Kasumi-1 (cell line): ENCODE measurements at places on chromosomes 11 and 22.

DNA sequence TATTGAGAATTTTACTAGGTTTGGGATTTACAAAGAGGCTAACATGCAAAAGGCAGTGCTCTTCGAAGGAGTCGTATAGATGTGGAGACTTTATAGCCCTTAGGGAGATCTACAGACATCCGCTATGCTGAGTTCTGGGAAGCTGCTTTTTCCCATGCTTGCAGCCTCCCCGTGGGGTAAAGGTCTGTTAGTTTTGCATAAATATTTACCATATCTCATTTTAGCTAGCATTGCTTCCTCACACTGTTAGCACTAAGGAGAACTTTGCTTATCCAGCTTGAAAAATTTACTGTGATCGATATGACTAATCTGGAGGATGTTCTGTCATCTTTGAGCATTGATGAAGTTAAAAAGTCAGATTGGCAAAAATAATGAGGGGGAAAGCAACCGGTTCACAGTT, 18.6 kb downstream of the ARHGEF12 start:
- no peak for DNase-seq

- DNase-seq = no peak
These were observed 130.2 kb upstream of the SESN3 start for GRCh38 chr11:95361180-95361579.

GRCh38 chr11:103862094-103862801, 174.2 kb upstream of the DDI1 start:
- no peak for DNase-seq

DNA sequence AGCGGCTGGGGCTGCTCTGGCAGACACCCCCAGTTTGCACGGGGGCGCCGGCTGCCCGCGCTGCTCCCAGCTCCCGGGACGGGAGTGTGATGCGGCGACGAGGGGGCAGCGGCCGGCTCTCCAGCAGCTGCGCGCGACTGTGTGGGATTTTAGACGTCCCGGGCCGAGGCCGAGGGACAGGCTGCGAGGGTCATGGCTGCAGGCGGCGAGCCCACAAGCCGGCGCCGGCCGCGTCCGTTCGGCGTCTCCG, 159 bp downstream of the FZD4 start:
- DNase-seq = no peak

GRCh38 chr22:20650294-20651207, 123.4 kb upstream of the SERPIND1 start:
- DNase-seq = no peak

GRCh38 chr11:86087256-86087655, 18.4 kb upstream of the PICALM start:
- no peak for DNase-seq

GRCh38 chr11:123653827-123654565, 428 bp downstream of the SCN3B start:
- DNase-seq = no peak

DNA sequence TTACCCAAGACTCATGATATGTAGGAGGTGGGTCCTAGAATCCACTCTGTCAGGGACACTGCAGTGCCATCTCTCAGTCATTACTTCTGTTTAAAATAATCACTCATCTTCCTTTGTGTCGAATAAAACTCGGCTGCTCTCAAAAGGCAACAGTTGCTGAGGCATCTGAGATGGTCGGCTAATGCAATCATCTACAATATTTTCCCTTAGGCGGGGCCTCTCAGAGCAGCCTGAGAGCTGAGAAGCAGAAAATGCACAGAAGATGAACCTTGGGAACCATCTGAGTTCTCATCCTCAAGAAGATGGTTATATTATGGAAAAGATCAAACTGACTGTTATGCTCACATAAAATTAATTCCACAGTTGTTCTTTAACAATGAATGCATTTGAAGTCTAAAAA, 1518.2 kb upstream of the TENM4 start:
- DNase-seq = no peak

GRCh38 chr22:31199187-31199586, 12.9 kb upstream of the LIMK2 start:
- no peak for DNase-seq

- no peak for DNase-seq
These were observed 64.8 kb upstream of the FAR1 start for GRCh38 chr11:13603661-13604060.

GRCh38 chr11:45062115-45062514, 84.3 kb upstream of the PRDM11 start:
- no peak for DNase-seq

DNA sequence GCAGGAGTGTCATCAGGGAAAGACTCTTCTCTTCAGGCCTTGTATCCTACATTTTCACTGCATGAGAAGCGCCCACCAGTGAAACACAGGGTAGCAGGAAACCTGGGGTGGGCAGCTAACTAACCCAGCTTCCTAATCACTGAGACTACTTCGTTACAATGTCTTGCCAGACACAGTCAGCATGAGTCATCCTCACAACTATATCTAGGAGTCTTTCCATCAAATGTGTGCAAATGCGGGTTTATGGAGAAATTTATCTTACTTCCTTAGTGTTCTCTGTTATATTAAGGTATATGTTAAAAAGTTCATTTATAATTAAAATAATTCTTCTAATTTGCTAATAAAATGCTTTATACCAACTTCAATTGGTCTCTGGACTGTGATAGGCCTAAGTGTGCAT, 79.9 kb upstream of the RAB1B start:
- peak; percentile 29 for DNase-seq

GRCh38 chr11:75896843-75897419, 81.9 kb downstream of the UVRAG start:
- DNase-seq = peak; percentile 80

DNA sequence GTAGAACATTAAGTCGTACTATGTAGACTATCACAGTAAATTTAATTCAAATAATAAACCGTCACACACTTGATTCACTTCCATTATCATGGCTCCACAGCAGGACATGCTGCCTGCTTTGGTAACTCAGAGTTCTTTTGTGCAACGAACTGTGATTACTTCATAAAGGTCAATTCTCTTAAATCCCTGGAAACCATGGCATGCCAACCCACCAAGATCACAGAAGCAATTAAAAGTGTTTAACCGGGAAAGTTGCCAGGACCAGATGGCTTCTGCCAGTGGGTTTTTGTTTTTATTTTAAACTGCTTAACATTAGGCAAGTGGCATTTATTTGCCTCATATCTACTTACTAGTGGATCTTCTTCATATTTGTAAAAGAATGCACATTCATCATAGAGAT, 1162.1 kb downstream of the DLG2 start:
- DNase-seq = no peak

DNA sequence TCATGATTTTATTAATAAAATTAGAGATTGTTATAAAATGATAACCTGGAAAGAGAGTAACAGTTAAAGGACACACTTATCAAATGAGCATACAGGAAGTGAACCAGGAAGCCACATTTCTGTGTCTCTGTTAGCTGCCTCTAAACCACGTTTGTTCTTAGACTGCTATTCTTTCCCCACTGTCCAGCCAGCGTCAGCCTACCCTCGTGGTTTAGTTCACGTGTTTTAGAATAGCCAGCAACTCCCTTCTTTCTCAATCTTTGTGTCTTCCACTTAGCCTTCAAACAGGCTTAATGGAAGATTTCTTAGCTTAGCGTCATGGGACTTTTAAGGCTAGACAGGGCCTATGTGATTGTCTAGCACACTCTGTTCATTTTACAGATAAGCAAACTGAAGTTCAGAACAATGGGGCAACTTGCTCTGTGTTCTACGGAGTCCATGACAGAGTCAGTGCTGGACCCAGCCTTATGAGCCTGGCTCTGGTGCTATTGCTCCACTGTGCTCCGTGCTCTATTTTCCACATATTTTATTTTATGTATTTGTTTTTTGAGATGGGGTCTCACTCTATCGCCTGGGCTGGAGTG, 27.2 kb downstream of the GRAMD1B start:
- no peak for DNase-seq

DNA sequence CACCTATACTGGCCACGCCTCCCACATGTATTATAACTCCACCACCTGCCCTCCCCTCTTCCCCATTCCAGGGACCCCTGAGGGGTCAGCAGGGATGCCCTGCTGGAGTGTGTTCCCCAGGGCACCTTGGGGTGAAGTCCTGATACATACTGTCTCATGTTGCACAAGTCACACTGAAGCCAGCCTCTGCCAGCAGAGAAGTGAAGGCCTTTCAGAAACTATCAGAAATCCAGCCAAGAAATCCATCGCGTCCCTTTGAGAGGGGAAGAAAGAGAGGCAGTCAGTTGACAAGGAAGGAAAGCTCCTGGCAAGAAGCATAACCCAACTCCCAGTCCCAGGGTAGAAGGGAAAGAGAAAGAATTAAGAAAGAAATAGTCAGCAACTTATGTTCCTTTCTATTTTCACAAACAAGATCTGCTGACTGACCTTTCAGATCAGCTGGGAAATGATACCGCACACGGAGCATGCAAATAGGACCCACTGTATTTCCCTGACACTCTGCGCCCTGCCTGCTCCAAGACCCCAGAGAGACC, 45.2 kb downstream of the SC5D start:
- DNase-seq = no peak

- no peak for DNase-seq
These were observed 23.0 kb downstream of the ZNF280B start for GRCh38 chr22:22485524-22485923.

- no peak for DNase-seq
These were observed 2.8 kb downstream of the C11orf71 start for GRCh38 chr11:114397349-114397982.

DNA sequence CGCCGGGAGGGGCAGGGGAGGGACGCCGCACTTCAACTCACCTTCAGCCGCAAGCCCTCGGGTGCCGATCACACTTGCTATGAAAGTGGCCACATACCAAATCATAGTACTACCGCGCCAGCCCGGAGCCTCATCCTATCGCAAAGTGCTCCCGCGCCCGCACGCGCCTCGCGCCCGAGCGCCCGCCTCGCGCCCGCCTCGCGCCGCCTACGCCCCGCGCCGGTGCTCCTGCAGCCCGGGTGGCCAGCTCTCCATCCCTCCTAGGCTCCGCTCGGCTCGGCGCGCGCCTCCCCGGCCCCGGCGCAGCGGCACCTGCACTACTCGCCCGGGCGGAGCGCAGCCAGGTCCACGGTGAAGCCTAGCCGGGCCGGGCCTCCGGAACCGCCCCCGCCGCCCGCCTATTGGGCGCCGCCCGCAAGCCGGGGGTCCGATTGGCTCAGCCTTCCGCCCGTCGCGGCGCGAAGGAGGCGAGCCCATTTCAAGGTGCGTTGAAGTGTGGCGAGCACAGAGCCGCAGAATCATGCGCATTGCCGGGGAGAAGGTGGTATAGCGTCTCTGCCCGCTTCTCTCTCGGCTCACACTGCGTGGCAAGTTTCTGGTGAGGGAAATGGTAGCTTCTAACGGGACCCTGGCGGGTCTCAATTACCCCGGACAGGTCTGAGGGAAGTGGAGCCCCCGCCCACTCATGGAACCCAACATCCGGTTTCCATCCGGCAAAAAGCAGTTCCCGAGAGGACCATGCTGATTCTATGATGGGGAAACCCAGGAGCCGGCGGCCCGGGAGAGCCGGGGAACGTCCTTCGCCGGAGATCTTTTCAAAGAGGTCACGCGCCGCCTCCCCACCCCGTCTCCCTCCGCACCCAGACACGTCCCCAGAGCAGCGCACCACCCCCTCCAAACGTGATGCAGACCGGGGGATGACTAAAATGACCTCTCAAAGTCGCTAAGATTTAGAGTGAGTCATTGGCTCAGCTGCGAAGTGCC, at the start of gene IGSF9B:
Gene IGSF9B, minus strand, starts transcription at position 319 of the 984 bp plus-strand sequence. Its CDS starts 214 bp downstream, at position 105.
- no peak for DNase-seq

GRCh38 chr11:10017911-10018310, 276.1 kb downstream of the SBF2 start:
- peak; percentile 23 for DNase-seq

GRCh38 chr11:7904917-7905316, 26.2 kb downstream of the OR10A6 start:
- no peak for DNase-seq

- DNase-seq = no peak
These were observed 16.9 kb upstream of the IPO7 start for GRCh38 chr11:9367551-9367950.

GRCh38 chr11:109884501-109884900, 208.7 kb upstream of the ZC3H12C start:
- DNase-seq = no peak

- DNase-seq = no peak
These were observed 577 bp upstream of the DKK3 start for GRCh38 chr11:12008790-12009616.

DNA sequence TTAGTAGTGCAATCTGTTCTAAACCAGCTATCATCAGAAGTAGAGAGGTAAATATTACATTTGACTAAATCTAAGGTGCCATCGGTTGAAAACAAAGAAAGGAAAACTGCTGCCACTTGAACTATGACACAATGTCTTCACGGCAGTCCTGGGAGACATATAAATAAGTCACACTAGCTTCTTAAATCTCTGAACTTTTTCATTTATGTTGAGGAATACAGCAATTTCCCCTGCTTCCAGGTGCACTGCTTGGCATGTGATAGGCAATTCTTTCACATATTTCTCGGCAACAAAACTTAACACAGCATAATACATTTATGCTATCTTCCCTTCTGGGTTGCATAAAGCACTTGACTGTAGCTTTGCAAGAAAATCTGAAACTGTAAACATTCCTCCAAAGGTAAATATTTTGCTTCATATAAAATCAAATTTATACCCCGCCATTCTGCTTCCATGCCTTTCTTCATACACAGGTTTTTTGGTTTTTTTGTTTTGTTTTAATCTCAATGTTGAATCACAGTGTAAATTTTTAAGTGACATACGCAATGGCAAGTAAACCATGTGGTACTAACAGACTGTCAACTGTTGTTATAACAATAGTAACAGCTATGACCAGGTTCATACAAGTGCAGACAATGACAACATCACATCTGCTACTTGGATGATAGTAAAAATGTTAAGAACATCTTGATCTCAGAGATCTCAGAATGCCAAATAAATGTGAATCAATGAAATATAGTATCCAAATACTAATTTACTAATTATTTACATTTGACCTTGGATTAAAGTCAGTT, 18.2 kb downstream of the USP28 start:
- no peak for DNase-seq

DNA sequence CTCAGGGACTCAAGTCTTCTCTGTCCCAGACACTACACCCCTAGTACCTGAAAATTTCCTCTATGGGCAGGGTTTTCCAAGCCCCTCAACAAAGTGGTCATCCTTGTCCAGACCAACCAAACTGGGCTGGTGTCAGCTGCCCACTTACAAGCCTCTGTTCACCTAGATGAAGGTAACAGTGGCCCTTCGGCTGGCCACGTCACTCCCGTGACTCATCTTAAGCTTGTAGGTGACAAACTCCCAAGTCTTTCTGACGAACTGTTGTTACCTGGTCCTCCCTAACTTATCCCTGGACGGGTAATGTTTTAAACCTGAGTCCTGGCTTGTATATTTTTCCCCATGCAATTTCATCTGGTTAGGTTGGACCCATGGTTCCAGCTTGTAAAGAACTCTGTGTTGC, 4.7 kb downstream of the CXCR5 start:
- no peak for DNase-seq

GRCh38 chr22:32576553-32577253, 102.1 kb downstream of the FBXO7 start:
- no peak for DNase-seq
